ENCODE measurements at places on chromosomes 12 and 14.

DNA sequence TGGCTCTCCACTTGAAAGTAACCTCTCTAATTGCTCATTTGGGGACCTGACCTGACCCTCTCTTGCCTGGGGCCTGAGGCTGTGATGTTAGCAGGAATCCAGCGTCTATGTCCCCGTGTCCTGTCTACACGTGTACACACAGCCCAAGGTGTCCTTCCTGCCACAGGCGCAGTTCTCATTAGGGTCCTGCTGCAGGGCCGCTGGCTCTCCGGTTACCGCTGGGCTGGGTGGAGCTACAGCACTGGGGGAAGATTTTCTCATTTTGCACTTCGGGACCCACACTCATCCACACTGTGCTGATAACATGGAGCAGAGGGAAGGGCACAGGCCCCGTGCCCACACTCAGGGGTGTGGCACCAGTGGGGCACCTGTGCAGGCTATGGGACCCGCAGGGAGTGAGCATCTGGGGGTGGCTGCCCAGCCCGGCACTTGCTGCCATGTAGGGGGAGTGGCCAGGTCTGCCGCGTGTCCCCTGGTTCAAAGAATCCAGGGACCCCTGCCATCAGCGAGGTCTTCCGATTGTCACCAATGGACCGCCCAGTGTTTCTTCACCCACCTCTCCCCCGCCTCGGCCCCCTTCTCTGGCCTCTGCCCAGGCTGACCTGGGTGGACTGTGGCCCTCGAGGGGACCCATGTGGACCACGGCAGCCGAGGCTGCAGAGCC, 98.7 kb upstream of the SFSWAP start:
- DNase-seq: no peak

DNA sequence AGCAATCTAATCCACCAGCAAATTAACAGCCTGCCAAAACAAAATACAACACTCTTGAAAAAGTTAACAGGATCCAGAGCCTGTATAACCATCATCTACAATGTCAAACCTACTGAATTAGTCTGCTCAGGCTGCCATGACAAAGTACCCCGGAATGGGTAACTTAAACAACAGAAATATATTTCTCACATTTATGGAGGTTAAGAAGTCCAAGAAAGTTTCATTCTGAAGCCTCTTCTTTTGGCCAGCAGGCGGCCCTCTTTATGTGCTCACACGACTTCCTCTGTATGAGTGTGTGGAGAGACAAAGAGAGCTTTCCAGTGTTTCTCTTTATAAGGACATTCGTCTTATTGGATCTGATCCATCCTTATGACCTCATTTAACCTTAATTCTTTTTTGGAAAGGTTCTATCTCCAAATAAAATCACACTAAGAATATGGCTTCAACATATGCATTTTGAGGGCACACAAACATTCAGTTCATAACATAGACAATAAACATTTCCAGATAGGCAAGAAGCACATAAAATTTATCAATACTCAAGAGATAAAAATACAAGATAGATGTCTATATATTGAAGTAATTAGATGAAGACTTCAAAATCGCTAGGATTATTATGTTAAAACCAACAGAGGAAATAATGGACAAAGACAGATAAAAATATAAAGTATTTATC, 5.9 kb upstream of the RERG start:
- peak; percentile 5 for DNase-seq

GRCh38 chr12:130224613-130225012, 62.3 kb downstream of the FZD10 start:
- DNase-seq: no peak

DNA sequence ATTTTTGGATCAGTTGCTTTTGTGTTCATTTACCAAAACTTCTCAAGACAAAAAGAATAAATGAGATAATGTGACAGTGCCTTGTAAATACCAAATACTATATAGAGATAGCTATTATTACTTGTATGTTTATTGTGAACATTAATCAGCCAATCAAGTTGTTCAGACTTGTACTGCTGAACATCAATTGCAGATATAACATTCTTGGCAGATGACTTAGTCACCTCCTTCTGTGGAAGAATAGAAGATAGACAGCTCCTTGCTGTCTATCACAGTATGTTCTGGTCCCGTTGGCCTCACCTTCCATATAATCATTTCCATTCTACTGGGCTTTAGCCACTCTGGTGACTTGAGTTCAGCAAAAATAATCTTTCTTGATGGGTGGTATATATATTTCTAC, 30.1 kb downstream of the PSEN1 start:
- DNase-seq: no peak

DNA sequence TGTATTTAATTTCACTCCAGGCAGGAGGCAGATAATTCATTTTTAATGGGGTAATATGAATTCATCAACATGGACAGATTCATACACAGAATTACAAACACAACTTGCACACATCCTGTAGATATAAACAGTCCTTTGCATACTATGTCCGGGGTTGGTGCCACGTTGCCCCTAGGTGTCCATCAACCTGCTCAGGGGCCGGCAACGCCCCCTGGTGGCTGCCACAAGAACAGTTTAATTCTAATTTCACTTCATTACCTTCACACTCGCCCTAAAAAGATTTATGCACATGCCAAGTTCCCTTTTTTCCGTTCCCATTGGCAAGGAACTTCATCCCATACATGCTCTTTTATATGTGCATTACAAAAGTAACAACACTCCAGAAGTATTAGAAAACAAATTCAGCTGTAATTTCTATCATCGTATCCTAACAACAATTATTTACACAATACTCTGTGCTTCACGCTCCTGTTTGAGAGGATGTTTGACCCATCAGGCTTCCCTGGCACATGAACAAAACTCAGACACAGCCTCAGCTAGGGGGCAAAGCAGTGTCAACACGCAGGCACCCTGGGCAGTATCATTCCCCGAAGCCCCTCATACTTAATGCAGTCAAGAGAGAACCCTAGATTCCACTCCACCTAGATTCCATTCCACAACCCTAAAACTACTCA, 15.5 kb downstream of the MANSC1 start:
- peak; percentile 59 for DNase-seq

- DNase-seq: no peak
Observed at GRCh38 chr12:18629445-18629844, 108.4 kb downstream of the PLCZ1 start.

GRCh38 chr12:98911396-98911795, 266.3 kb downstream of the APAF1 start:
- DNase-seq: no peak

DNA sequence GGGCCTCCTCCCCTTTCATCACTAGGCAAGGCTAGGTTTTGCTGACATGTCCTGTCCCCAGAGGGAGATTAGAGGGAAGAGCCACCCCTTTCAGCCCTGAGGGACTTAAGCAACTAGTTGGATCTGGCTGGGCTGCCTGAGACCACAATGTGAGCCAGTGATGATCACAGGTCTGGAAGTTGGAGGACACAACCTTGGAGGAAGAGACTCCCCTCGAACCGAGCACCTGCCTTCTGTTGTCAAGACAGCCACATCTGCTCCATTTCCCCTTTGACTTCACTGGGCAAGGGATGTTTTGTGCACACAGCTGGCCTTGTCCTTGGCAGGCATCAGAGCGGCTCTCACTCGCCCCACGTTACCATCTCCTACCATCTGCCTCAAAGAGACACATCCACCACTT, 31.4 kb downstream of the MVK start:
- DNase-seq: no peak

GRCh38 chr12:101181776-101182175, 28.3 kb downstream of the SLC5A8 start:
- no peak for DNase-seq

DNA sequence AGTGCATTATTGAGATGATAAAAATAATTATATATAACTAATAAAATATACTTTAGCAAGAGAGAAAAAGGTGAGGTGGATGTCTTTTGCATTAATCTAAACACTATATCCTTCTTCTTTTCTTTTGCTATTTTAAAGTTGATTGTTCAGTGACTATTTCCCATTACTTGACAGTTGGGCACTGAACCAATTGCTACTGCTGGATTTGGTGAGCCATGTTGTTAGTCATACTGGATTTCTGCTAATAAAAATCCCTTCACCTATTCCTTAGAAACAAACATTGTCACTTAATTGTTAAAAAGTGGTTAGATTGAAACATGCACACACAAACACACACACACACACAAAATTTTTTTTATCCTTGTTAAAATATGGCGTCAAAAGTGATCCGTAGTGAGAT, 251.6 kb upstream of the ALG10 start:
- DNase-seq: no peak

GRCh38 chr12:19138956-19139355, 9.4 kb downstream of the PLEKHA5 start:
- DNase-seq: no peak

GRCh38 chr12:13552830-13553229, 356.3 kb downstream of the EMP1 start:
- DNase-seq: no peak

- DNase-seq: no peak
Observed at GRCh38 chr12:57483466-57483865, 3.8 kb upstream of the ARHGAP9 start.

- peak; percentile 9 for DNase-seq
Observed at GRCh38 chr14:31286456-31287293, 79.1 kb upstream of the HECTD1 start.

- no peak for DNase-seq
Observed at GRCh38 chr14:71956920-71957563, 24.8 kb downstream of the RGS6 start.

DNA sequence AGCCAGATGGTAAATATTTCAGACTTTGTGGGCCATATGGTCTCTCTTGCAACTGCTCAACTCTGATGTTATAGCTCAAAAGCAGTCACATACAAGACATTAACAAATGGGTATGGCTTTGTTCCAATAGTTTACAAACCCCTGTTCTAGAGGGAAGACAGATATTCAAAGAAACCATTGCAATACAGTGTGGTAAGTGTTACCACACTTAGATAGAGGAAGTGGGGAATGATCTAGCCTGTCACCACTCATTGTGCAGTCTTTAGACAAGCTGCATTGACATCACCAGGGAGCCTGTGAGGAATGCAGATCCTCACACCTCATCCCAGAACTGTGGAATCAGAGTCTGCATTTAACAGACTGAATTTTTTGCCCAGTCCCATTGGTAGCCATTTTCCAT, 80.0 kb upstream of the RGS6 start:
- no peak for DNase-seq

DNA sequence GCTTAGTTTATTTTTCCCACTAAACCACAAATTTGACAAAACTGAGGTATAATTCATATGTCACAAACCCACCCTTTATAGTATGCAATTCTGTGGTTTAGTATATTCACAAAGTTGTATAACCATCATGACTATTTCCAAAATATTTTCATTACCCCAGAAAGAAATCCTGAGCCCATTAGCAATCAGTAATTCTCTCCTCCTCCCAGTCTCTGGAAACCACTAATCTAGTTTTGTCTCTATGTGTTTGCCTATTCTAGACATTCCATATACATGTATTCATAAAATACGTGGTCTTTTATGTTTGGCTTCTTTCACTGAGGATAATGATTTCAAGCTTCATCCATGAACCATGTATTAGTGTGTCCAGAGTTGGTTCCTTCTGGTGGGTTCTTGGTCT, 267.6 kb downstream of the AEBP2 start:
- no peak for DNase-seq

- DNase-seq: no peak
Observed at GRCh38 chr12:684416-684815, 21.2 kb upstream of the NINJ2 start.

DNA sequence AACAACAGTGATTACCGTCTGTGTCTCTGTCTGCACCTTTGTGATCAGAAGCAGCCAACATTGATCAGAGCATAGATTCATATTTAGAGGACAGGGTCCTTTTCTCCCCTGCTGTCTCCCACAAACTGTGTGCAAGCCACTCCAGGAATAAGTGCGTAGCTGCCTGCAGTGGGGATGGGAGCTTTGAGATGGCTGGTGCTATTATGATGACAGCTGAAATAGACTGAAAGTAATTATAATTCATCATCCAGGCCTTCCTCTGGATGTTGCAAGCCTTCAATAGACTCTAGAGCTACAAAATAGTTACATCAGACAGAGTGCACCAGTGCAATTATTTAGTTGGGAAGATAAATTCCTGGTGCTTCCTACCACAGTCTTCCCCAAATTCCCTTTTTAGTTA, 68.1 kb downstream of the BORCS5 start:
- DNase-seq: no peak

GRCh38 chr14:96683562-96684289, 113.5 kb upstream of the VRK1 start:
- DNase-seq: no peak

GRCh38 chr12:98514982-98515286, 456 bp upstream of the TMPO start:
- no peak for DNase-seq

DNA sequence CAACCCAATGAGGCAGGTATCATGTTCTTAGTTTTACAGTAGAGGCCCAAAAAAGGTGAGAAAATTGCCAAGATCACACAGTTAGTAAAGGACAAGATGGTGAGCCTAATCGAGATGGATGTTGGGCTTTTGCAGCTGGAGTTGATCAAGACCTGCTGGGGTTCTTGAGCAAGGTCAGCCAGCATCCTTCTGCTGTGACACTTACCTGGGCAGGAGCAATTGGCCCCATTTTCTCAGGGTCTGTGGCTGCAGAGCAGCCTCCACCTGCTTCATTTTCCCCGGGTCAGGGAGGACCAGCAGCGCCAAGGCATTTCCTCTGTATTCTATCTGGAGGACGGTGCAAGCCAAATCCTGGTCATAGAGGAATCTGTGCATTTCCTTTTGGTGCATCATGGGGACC, 6.5 kb downstream of the SERPINA11 start:
- no peak for DNase-seq

GRCh38 chr12:50059440-50060119, 2.2 kb downstream of the ASIC1 start:
- peak; percentile 74 for DNase-seq

DNA sequence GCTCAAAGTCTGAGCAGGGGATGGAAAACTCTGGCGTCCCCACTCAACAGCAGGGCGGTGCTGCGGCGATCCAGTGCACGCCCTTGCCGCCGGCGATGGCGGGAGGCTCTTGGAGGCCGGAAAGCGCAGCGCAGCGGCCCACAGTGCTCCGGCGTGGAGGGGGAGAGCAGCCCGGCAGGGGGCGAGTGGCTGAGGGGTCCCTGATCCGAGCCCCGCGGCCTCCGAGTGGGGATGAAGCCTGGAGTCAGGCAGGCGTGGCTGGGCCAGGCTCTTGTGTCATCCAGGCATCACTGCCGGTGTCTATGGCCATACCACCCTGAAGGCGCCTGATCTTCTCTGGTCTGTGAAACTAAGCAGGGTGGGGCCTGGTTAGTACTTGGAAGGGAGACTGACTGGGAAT, 183.1 kb downstream of the ALG10 start:
- no peak for DNase-seq

GRCh38 chr14:57478050-57478449, 15.6 kb downstream of the CCDC198 start:
- DNase-seq: no peak
